Esophagus squamous epithelium (tissue), 5 donors: ENCODE measurements at places on chromosomes 12 and 14.

DNA sequence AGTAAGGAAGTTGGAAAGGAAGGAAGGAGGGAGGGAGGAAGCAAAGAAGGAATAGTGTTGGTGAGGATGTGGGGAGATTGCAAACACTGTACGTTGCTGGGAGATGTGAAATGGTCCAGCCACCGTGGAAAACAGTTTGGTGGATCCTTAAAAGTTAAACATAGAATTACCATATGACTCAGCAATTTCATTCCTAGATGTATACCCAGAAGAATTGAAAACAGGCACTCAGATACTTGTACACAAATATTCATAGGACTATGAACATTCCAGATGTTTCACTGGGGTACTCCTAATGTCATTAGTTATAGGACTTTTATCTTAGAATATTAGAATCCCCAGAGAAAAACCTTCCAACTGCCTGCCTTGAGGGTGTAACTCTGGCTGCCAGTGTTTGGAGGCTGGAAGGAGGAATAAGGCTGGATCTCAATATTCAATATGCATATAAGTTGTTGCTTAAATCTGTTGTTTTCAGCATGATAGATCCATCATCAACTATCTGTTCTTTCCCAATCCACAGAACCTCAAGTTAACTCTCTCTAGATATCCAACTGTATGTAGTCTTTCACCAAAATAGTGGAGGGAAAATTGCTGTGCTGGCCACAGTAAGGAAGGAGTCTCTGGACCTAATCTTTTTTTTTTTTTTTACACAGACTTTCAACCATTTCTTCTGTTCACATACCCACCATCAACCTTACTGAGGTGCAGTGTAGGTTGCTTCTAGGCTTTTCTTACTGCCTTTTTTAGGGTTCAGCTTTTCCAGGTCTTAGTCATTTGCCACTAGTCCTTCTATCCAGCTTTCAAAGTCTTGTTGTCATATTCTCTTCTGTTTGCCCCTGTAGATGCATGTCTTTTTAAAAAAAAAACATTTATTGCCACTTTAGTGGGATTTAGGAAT is 94.5 kb downstream of the DNAI7 start:
- DNase-seq, result no peak

- no peak for DNase-seq
Observed at GRCh38 chr12:127810041-127810440, 456.9 kb upstream of the TMEM132C start.

DNA sequence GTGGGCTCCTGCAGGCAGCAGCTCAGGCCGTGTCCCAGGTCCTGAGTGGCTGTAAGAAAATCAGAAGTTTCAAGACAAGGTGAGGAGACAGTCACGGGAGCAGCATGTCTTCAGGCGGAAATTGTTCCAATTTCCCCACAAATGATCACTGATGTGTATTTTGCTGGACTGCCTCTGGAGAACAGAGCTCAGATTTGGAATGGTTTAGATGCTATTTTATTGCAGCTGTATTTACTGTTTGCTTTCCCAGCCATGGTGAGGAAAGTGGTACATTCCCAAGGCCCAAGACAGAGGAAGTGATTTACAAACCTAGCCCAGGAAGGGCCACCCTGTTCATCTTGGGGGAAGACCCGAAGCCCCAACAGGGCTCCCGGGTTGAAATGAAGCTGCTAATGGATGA is 195.6 kb downstream of the CHST11 start:
- DNase-seq, result no peak

- no peak for DNase-seq
Observed at GRCh38 chr12:4852911-4853310, 56.8 kb upstream of the KCNA1 start.

DNA sequence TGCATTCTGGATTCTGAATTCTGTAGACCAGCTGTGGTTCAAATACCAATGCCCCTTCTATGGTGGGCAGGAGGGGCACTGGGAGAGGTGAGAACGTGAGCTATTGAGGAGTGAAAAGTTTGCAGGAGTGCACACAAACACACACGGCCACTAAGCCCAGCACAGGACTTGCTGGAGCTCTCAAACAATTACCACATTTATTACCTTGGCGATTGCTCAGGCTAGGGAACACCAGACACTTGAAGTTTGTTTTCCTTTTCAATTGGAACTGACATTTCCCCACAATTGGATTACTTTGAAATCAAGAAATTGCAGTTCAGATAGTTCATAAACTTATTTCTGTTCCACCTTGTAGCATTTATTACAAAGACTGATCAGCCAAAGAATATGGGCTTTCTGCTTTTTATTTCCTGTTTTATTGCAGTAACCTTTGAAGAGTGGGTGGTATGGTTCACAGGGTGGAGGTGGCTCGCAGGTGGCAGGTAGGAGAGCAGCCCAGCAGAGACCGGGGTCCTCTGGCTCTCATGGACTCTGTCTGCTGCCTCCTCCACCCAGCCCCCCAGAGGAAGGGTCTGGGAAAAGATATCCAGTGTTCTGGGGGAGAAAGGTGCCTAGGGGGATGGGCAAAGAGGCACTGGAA is 429.8 kb upstream of the CCDC196 start:
- DNase-seq, result no peak
